ENCODE measurements at places on chromosomes 7 and 10. TPM values are rescaled to one million over a fixed set of nuclear protein-coding genes. Genes with fewer than 3 reads are reported as not detected.

The OPALIN gene
- not detected for total RNA-seq

- no peak for DNase-seq
Observed at GRCh38 chr10:19518632-19519031, 297.6 kb upstream of the PLXDC2 start.

The CALML5 gene
- not detected for total RNA-seq

The GARS1 gene
- 139 TPM for total RNA-seq

DNA sequence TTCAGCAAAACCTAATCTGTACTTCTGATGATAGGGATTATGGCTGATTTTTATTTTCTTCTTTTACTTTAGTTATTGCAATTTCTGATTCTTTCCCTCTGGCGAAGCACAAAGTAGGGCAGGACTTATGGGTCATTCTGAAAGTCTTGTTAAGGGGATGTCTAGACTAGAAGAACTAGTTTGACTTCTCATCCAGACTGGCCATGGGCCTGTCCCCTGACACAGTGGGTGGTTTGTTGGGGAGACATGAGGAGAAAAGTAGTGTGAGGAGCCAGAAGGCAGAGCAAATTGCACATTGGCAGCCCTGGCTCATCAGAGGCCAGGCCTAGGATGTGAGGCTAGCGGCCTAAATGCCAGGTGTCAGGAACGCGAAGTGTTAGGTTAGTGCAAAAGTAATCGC is 152.8 kb downstream of the RTKN2 start:
- no peak for DNase-seq

The TM9SF3 gene
- total RNA-seq, result 144 TPM

DNA sequence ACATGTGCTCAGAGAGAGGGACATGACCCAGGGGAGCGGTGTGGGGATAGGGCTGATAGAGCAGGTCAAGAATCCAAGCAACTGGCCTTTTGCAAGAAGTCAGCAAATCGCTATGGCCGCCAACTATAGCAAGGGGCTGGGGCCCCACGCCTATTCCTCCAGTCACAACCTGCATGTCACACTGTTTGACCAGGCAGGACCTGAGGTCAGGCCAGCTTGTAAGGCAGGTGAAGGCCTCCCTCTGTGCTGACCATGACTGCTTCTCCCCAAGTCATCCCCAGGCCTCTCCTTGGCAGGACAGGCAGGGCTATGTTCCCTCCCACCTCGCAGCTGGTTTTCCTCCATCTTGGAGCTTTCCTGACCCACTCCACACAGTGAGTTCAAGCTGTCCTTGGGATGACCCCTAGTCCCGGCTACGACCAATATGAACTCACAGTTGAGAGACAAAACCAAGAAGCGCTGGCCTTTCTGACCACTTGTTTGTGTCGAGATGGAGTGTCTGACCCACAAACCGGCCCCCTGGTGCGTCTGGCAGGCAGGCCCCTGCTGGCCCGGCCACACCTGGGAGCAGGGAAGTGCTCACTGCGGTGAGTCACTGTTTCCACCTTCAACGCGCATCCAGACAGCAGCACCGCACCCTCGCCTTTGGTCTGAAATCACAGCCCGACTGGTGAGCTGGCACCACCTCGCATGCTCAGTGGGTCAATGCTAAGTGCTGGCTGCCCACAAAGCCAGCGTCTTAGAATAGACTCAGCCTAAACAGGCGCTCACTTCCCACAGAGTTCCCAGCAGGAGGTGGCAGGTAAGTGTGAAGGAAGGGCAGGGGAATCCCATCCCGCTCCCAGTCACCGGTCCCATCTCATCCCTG is 81.4 kb downstream of the VWA2 start:
- peak; percentile 98 for DNase-seq

The PAX4 gene
- total RNA-seq, result not detected

DNA sequence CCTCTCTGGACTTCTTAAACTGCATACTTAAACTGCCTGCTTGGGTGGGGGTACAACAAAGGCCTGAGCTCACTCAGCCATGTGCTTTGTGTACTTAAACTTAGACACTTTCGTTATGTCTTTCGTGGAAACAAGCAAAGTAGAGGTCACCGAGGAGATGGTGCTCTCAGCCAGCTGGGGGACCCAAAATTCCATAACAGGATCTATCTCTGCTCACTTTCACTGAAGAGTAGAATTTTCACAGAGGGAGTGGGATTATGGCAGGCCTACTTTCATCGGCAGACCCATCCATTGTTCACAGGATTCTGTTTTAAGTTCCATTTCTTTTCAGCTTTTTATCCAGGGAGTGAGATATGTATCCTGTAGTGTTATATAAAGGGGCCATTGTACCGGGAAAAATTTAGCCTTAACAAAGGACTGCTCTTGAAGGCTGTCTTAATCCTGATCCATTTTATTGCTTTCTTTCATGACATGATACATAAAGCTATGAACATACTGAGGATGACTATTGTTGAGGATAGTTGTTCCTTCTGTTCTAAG is 370.0 kb upstream of the GHITM start:
- DNase-seq, result no peak

The CRYGN gene
- 1.2 TPM for total RNA-seq

Measured in A172 (cell line).